ENCODE measurements at places on chromosomes 13 and 19. TPM values are rescaled to one million over a fixed set of nuclear protein-coding genes. Genes with fewer than 3 reads are reported as not detected.

- no peak for DNase-seq
Observed at GRCh38 chr19:33953592-33953991, 156.9 kb downstream of the KCTD15 start.

DNA sequence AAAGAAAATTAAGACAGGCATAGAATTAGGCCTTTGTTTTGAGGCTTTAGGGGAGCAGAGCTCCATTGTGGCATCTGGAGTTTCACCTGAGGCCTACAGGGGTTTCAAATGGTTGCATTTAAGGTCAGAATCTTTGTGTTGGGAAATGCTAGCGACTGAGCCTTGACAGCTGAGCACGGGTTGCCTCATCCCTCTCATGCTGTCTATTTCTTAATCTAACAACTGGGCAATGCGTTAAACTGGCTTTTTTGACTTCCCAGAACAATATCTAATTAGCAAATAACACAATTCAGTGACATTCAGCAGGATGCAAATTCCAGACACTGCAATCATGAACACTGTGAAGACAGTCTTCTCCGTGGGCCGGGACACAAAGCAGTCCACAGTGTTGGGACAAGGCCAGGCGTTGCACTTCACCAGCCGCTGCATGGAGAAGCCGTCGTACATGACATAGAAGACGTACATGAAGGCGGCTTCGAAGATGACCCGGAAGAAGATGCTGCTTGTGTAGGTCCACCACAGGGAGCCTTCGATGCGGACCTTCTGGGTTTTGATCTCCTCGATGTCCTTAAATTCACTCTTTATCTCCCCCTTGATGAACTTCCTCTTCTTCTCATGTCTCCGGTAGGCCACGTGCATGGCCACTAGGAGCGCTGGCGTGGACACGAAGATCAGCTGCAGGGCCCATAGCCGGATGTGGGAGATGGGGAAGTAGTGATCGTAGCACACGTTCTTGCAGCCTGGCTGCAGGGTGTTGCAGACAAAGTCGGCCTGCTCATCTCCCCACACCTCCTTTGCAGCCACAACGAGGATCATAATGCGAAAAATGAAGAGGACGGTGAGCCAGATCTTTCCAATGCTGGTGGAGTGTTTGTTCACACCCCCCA is 3.8 kb downstream of the GJB2 start:
- DNase-seq, result no peak

DNA sequence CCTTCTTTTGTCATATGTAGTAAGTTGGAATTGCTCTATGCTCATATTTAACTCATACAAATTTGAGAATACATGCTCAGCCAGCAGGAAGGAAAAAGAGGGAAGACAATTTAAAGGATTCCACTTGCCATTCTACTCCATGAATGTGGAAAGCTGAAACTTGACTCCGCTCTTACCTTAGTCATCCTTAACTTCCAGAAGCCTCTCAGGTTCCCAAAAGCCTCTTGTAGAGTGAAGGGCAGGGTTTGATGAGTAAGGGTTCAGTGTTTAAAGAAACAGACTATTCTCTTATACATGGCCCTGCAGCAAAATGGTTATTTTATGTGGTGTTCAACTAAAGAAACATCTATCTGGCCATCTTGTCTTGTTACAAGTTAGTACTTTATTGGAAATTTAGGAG is 27.1 kb downstream of the FAM124A start:
- no peak for DNase-seq

The EDNRB gene
- 15.1 TPM for total RNA-seq

DNA sequence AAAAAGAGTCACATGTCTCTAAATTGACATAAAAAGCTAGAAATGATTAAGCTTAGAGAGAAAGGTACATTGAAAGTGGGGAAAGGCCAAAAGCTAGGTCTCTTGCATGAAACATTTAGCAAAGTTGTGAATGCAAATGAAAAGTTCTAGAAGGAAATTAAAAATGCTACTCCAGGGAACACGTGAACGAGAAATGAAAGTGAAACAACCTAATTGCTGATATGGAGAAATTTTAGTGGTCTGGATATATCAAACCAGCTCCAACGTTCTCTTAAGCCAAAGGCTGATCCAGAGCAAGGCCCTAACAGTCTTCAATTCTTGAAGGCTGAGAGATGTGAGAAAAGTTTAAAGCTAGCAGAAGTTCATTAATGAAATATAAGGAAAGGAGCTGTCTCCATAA is 419.8 kb downstream of the SLITRK6 start:
- DNase-seq, result no peak

GRCh38 chr13:65378943-65379519 is 1851.1 kb downstream of the PCDH9 start:
- no peak for DNase-seq

DNA sequence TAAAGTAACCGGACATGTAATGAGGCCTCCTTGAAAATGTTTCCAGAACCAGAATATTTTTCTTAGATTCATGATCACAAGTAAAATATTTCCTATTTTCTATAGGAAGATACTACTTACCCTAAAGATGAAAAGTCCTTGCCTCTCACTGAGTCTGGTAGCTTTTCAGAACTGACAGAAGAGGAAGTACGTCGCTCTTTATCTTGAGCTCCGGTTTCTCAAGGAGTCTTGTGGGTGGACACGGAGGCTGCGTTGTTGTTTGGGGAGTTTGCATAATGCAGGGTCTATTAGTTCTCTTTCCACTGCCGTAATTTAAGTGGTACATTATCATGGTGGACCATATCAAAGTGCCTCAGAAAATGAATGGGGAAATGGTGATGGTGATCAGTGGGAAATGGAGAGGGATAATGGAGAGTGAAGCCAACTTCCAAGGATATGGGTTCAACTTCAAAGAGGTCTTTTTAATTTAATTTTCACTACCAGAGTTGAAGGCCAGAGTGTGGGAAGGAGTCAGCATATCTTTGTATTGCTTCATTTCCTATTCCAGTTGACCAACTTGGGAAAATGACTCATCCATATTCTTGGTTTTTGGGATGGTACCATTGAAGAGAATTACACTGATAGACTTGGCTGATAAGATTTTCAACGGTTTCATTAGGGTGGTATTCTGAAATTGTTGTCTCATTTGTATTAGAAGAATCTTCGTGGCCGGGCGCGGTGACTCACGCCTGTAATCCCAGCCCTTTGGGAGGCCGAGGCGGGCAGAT is 23.4 kb downstream of the MBD3L2B start:
- DNase-seq, result no peak

DNA sequence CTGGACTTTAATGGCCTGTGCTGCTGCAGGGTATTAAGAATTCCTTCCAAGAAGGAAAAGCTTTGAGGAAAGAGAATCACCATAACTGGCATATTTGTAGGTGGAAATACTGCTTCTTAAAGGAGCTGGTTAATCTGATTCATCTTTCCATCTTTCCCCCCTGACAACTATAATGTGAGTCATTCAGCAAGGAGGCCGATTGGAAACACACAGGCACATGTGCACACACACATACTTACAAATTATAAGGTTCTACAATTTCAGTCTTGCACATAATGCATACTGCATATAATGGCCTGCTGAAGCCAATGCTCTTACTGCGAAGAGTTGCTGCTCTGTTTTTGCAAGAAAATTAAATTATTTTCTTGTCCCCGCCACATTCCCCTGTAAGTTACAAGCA is 78.8 kb upstream of the TPP2 start:
- DNase-seq, result no peak

DNA sequence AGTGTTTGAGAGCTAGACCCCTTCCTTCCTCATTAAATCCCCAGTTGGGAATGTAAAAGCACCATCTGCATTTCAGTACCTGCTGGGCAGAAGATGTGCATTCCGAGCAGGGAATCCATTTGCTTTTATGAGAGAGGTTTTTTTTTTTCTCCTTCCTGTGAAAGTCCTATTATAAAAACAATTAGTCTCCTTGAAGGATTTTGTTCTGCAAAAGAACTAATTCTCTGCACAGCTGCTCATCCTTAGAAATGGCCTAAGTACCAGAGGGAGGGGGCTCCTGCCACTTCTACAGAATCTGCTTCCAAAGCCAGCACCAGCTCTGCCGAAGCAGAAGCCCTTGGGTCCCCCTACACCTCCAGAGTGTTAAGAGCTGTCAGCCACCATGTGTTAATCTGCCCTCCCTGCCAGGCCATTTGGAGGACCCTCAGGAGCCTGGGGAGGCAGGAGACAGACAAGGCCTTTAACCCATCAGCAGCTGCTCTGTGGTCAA is 36.4 kb upstream of the SERPINE3 start:
- DNase-seq, result no peak

The SH2D3A gene
- 93.6 TPM for total RNA-seq

The IGFL2 gene
- not detected for total RNA-seq

The LRRC25 gene
- 4.2 TPM for total RNA-seq

GRCh38 chr13:48731957-48732569 is 78.3 kb downstream of the CYSLTR2 start:
- peak; percentile 22 for DNase-seq

GRCh38 chr19:33300009-33300893 is 2.1 kb downstream of the CEBPA start:
- peak; percentile 48 for DNase-seq

The ZNF763 gene
- 7.6 TPM for total RNA-seq

DNA sequence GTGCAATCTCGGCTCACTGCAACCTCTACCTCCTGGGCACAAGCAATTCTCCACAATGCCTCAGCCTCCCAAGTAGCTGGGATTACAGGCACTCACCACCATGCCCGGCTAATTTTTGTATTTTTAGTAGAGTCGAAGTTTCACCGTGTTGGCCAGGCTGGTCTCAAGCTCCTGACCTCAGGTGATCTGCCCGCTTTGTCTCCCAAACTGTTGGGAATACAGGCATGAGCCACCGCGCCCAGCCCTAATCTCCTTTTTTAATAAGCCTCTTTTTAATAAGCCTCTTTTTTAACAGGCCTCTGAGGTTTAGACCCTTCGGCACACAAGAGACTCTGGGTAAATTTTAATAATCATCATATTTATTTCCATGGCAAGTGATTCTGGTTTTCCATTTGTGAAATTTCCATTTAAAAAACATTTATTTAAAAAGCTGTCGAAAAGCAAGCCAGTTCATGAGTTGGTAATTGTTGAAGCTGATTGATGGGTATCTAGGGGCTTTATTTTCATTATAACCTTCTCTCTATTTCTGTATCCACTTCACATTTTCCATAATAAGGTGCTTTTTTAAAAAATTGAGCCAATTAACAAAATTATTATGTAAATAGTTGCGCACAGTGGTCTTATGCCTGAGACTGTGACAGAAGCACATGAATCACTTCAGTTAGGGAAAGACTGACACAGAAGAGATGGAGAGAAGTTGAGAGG is 11.8 kb downstream of the POU2F2 start:
- no peak for DNase-seq

GRCh38 chr13:22227895-22228294 is 557.0 kb downstream of the FGF9 start:
- no peak for DNase-seq

DNA sequence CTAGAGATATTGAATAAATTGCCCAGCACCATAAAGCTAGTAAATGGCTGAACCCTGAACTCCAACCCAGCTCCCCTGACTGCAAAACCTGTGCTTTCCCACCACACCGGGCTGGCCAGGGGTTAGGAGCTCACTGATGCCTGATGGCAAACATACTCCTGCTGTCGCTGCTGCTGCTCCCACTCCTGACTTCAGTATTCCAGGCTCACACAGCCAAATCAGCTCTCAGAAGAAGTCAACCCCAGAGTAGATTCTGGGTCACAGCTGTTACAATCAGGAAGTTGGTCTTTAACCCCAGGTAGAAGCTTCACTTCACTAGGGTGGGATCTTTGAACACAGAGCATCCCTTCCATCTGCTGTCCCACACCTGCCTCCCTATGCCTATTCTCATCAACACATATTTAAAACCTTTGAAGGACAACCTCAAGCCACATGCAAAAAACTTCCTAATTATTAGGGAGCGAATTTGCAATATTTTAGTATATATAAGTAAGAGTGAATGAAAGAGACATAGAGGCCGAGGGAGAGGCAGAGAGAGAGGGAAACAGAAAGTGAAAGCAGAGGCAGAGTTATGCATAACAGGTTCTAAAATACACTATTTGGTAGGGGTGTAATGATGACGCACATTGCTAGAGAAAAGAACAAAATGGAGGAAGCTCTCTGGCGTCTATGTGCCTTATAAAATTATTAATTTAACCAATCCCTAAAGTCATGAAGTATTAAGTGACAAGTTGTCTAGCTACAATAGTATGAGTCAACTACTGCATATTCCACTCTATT is 99.4 kb upstream of the SERP2 start:
- no peak for DNase-seq

The CFAP97D2 gene
- not detected for total RNA-seq

GRCh38 chr19:54458648-54459281 is 4.8 kb downstream of the LENG9 start:
- DNase-seq, result no peak

GRCh38 chr19:8097198-8097597 is 44.6 kb downstream of the CCL25 start:
- no peak for DNase-seq

GRCh38 chr19:512547-513365 is 5.5 kb downstream of the TPGS1 start:
- DNase-seq, result no peak

DNA sequence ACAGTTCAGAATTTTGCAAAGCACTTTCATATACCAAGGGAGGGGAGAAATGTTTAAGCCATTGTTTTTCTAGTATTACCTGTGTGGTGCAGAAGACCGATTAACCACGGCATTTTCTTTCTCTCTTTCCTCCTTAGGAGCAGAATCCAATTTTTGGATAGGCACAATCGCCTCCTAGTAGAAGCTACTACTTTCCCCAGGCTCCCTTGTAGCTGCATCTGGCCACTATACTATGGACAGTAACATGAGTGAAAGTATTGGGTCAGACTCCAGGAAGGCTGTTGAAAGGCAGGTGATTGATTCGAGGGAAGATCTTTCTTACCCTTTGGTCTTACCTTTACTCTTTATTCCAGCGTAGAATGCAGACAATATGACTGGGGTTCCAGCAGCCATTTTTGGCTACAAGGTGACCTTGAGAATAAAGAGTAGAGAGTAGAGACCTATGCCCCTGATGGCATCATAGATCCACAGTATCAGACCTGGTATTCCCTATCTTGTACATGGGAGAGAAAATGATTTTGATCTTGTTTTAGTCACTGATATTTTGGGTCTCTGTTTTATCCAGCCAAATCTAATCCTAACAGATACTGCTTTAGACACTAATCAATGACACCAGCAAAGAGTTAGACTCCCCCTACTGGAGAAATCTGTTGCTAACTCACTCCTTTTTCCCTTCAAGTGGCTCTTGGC is 77.0 kb downstream of the LRRC63 start:
- no peak for DNase-seq

The FGF22 gene
- not detected for total RNA-seq

DNA sequence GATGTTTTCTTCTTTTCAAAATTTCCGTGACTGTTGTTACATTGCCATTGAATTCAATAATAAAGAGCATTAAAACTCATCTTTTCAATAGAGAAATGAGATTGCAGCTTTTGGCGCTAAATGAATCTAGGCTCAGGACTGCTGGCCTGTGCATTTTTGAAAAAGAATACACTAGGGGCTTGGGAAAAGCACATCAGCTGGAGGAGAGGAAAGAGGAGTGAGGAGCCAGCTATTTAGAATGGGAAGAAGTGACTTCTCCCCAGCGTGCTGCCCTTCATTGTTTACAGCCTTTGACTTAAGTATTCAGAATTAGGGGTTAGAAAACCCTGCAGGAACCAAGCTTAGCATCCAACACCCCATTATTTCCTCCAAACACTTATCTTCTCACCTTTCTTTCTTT is 43.3 kb downstream of the TNFSF11 start:
- DNase-seq, result no peak

All from Peyer's patch (tissue), 4 donors.